Lower lobe of right lung (tissue), 2 donors: ENCODE measurements at places on chromosomes 3 and 15.

DNA sequence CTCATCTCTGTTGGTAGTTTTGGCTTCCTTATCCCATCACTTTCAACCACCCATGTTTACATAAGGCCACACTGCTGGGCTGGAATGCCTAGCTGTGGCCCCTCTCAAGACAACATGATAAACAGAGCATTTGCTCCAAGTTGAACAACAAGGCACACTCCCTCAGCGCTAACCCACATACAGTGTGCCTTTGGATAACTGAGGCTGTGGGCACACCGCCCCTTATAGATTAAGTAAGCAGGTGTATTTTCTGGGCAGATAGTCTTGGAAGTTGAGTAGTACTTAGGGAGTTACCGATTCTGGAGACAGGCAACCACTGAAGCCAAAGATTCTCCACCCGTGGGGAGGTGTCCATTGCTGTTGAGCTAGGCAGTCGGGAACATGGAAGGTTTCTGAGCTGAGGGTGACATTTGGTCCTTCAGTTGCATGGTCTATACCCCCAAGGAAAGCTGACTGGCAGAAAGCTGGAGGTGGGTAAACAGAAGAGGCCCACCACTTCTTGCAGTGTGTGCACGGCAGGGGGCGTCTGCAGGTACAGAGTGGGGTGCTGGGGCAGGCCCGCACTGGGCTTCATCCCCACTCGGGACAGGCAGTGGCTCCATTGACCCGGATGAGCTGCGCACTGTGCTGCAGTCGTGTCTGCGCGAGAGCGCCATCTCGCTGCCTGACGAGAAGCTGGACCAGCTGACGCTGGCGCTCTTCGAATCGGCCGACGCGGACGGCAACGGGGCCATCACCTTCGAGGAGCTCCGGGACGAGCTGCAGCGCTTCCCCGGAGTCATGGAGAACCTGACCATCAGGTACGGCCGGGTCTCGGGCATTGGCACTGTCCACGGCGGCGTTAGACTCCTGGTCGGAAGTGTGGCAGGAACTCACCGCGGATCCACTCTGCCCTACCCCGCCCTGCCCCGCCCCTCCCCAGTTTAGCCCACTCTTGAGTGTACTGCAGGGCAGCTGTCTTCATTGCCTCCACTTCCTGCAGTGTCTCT, 16.8 kb downstream of the NOX5 start:
- peak; percentile 78 for DNase-seq

GRCh38 chr3:14845826-14846225, 27.1 kb downstream of the FGD5 start:
- DNase-seq: no peak

DNA sequence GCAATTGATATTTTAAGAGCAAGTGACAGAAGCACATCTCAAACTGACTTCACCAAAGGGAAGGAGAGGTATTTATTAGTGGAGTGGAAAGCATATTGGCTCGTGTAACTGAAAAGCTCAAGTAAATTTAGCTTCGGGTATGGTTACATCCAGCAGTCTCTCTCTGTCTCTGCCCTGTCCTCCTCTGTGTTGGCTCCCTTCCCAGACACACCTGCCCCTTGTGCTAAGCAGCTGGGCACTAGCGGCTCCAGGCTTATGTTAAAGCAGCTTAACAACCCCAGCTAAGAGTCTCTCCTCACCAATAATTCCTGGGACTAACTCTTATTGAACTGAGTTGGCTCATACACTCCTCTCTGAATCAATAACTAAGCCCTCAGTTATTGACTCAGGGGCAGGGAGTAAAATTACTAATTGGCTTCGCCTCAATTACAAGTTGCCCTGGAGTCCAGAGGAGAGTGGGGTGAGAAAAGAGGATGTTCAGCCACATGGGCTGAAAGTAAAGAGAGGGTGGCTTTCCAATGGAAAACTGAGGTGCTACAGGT, 12.8 kb upstream of the SH3BP5 start:
- DNase-seq: no peak

GRCh38 chr3:129184396-129184657, 631 bp upstream of the CNBP start:
- no peak for DNase-seq

DNA sequence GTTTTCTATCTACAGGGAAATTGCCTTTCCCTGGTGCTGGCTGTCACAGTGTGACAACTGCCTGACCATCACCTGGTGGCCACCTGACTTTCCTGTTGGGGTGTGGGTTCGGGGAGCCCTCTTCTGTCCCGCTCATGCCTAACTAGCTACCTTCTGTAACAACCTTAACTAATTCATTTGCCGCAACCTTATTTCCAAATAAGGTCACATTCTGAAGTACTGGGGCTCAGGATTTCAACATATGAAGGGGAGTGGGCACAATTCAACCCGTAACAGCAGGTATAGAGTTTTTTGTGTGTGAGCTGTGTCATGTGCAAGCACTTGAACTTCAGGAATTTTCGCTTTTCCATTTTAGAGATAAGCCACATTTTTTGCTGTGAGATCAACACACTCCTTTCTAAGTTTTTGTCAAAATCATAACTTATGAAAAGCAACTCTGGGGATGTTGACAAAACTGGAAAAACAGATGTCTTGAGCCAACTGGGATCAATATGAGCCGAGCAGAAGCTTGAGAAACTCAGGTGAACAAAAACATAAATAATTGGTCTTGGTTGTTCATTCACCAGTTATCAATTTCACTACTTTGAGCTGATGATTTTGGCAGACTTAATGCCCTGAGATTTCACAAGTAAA, 242.0 kb upstream of the RGMA start:
- DNase-seq: no peak

- DNase-seq: no peak
These were observed 78.1 kb downstream of the NPTN start for GRCh38 chr15:73555080-73555479.

DNA sequence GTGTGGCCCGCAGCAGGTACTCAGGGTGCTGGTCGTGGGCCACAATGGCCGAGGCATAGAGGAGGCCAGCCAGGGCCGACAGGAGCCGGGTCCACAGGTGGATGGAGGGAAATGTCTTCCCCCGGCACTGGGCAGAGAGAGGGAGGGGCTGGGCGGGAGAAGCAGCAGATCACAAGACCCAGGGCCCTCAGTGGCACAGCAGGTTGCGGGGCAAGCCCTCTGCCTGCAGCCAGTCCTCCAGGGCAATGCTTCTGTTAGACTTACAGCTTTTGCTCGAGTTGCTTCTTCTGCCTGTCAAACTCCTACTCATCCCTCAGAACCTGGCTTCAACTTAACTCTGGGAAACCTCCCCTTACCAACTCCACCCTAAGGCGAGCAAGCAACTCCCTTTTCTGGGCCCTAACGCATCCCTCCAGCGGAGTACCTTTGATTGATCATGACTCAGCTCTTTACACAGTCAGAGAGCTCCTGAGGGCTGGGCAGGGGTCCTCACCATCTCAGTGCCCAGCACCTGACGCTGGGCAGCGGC, 16.0 kb downstream of the TMEM44 start:
- no peak for DNase-seq

DNA sequence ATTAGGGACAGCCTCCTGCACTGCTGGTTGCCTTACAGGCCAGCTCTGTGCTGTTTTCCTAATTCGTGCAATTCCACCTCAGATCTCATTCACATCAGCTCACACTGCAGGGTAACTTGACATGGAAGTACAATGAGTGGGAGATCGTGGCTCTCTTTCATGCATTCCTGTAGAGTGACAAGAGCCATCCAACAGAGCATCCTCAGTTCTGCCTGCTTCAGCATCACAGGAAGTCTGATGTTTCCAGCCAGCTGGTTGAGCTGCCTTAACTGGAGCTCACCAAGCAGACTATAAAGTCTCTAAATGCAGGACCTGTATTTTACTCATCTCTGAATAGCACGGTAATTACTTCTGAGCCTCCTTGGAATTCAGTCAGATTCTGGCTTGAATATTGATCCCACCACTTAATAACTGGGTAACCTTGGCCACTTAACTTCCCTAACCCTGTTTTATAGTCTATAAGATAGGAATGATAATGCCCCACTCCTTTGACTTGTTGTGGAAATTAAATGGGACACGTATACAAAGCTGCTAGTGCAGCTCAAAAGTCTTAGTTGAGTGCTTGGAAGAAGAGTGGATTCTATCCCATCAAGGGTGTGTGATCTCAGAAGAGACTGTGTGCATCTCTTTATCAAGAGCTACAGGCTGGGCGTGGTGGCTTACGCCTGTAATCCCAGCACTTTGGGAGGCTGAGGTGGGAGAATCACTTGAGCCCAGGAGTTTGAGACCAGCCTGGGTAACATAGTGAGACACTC, 1.4 kb upstream of the DIS3L start:
- DNase-seq: no peak

GRCh38 chr3:59762941-59763340, 713.1 kb upstream of the CFAP20DC start:
- DNase-seq: no peak
